ENCODE measurements at places on chromosomes 4 and X.

- DNase-seq: no peak
Observed at GRCh38 chr4:121720109-121720508, 23.3 kb upstream of the ANXA5 start.

- DNase-seq: no peak
Observed at GRCh38 chr4:103478734-103479133, 241.1 kb downstream of the TACR3 start.

- DNase-seq: no peak
Observed at GRCh38 chr4:185786422-185786821, 25.6 kb downstream of the SORBS2 start.

DNA sequence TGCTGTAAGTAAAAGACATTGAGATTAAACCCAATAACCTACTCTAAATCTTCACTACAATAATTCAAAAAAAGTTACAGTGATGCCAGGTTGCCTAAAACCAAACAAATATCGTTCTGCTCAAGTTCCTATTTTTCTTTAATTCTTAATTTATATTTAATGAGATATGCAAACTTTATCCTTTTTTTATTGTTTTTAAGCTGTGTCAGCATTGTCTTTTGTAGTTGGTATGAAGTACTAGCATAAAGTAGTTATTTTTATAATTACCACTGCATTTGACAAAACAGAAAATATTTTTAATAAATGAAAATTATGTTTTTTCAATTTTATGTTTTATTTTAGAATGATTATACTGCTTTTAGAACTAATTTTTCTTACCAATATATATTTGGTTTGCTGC, 1431.1 kb upstream of the PCDH7 start:
- no peak for DNase-seq

- DNase-seq: no peak
Observed at GRCh38 chr4:110617075-110617640, 5.7 kb downstream of the PITX2 start.

GRCh38 chrX:115650449-115650848, 89.5 kb downstream of the PLS3 start:
- no peak for DNase-seq

DNA sequence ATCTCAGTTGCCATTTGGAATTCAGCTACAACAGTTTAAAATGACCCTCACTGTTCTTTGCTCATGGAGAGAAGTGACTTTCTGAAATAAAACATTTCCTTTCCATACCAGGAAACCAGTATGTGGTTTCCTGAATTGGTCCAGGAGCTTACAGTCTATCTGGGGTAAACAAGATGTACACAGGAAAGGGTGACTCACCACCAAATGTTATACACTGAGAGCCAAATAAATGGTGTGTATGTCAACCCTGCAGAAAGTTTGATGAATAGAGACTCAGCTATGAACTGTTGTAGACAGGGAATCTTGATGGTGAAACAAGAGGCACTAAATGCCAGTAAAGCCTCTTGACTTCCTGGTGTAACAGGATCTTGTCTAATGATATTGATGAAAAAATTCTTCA, 100.4 kb downstream of the HS6ST2 start:
- no peak for DNase-seq

Measured in brain pericyte (primary cell).